ENCODE measurements at places on chromosomes 2 and 18.

DNA sequence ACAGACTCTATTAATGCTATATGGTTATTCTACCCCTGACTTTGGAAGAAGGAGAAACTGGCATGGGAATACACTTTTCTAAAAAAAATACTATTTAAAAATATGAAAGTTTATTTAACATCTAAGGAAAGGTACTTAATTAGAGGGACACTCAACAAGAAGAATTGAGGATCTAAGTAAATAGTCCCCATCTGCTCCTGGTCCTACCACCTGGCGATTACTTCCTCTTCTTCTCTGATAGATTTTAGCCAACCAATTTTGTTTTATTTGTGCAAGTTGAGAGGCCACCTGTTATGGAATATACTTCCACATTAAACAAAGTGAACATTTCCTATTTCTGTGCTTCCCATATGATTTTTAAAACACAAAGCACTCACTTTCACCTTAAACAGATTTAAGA, 111.7 kb downstream of the BCL2 start:
- no peak for DNase-seq

DNA sequence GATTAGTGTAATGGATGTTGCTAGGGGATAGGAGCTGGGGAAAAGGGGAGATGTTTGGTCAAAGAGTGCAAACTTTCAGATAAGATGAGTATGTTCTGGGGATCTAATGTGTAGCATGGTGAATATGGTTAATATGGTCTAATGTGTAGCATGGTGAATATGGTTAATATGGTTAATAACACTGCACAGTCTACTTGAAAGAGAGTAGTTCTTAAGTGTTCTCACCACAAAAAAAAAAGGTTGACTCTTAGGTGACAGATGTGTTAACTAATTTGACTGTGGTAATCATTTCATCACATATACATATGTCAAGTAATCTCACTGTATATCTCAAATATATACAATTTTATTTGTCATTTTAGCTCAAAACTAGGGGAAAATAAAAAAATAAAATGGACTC, 121.3 kb upstream of the CD226 start:
- DNase-seq = no peak

GRCh38 chr2:40480073-40480472, 28.2 kb upstream of the SLC8A1 start:
- no peak for DNase-seq

GRCh38 chr2:239920693-239921365, 104.3 kb downstream of the NDUFA10 start:
- no peak for DNase-seq

DNA sequence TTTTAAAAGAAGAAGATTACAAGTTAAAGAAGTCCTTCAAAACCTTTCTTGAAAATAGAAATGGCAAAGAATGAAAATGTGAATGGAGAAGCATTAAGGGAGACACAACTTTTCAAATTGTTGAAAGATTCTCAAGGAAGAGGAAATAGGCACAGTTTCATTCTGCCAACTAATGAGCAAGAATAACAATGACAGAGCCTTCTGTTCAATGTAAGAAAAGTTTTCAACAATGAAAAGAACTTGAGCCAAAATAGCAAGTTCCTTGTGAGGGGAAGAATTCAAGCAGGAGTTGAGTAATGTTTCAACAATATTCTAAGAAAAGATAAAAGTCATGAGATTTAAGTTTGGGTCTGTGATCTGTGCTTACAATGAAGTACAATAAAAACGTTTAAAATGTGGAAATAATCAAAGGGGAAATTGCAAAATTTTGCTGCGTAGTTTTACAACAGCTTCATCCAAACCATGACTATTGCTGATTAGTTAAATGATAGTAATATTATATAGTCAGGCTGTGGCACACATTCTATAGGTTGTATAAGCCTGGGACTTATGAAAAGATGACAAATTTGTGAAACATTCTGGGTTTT, 122.6 kb downstream of the METTL4 start:
- DNase-seq = no peak

GRCh38 chr2:42156721-42157120, 12.4 kb upstream of the EML4 start:
- no peak for DNase-seq

- no peak for DNase-seq
Measured at GRCh38 chr2:224038049-224038829, 847 bp downstream of the SERPINE2 start.

DNA sequence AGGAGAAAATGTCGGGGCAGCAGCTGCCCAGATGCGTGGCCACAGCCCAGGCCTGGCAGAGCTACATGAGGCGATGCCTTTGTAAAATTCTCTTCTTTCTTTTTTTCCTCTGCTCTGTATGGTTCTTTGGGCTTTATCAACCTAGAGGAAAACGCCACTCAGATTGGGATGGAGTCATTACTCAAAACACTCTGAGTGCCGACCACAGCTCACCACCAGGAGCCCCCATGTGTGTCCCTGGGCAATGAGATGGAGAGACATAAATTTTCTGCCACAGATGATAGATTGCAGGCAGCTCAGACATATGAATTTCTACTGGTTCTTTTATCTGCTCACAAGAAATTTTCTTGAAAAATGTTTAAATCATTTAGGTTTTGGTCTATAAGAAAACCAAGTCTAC, 56.0 kb downstream of the PARD6G start:
- no peak for DNase-seq

DNA sequence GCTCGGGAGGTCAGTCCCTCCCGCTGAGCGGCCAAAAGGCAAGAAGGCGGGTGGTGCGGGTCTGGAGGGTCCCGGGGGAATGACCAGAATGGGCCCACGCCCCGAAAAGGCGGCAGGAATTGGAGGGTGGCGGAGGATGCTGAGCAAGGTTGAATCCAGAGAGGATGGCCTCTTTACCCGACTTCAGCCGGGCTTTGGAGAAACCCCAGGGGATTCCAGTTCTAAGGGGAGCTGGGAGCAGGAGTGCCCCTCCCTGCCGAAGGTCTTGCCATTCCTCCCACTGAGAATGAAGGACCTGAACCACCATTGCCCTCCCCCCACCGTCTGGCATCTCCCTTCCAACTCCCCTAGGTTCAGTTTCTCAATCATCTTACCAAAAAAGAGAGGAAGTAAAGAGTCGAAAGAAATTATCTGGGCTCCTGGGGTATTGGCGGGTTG, 38.9 kb upstream of the ATP6V1B1 start:
- DNase-seq = no peak

GRCh38 chr2:11858883-11859282, 112.5 kb downstream of the LPIN1 start:
- DNase-seq = no peak

GRCh38 chr2:28684142-28684858, 67.3 kb upstream of the PPP1CB start:
- no peak for DNase-seq

DNA sequence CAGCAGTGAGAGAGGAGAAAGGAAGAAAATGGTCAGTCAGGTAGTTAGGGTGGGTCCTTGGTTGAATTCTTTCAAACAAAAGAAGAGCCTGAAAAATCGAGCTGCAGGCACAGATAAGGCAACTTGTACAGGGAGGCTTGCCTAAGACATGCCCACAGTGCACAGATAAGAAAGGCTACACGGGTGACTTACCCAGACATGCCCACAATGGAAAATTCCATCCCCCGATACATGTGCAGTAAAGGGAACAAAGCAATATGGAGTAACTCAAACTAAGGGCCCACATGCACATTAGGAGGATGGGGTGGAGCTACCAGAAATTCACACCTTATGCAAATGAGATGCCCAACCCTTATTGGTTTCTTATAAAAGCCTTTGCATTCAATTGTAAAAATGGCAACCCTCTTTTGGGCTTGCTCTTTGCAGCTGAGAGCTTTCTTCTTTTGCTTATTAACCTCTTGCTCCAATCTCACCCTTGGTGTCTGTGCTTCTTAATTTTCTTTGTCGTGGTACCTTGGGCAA, 110.3 kb upstream of the RMP24 start:
- DNase-seq = peak; percentile 4

- no peak for DNase-seq
Measured at GRCh38 chr18:40404284-40404683, 1550.8 kb upstream of the PIK3C3 start.

DNA sequence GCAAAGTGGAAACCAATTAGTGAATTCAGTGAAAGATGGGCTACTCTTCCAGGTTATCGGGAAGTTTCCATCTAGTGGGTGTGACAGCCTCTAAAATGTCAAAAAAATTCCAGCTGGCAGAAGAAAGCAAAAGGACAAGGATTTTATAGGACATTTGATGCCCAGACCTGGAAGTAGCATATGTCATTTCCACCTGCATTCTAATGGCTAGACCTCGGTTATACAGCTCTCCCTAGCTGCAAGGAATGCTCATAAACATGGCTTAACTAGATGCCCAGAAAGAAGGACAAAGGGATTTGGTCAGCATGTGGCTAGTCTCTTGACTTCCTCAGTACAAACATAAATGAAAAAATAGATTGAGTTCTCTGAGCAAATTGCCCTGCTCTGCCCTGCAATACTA, 215.4 kb downstream of the NYAP2 start:
- DNase-seq = no peak

Measured in NK-92 treated with Interleukin-12 subunit alpha and Interleukin-12 subunit beta, amount 100 ng/mL, for 24 hours (cell line).